ENCODE measurements at places on chromosomes 1 and 21. TPM values are rescaled to one million over a fixed set of nuclear protein-coding genes. Genes with fewer than 3 reads are reported as not detected.

The MR1 gene
- total RNA-seq, result 15.1 TPM

DNA sequence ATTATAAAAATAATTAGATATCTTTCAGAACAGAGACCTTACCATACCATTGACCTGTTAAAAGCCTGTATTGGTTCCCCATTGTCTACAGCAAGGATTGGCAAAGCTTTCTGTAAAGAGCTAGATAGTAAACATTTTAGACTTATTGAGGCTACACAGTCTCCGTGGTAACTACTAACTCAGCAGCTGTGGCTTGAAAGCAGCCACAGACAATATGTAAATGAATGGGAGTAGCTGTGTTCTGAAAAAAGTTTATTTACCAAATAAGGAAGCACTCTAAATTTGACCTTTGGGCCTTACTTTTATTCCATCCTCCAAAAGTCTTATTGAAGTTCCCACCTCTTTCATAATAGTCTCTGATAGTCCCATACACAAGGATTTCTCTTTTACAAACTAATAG is 39.7 kb downstream of the NUP210L start:
- peak; percentile 33 for DNase-seq

DNA sequence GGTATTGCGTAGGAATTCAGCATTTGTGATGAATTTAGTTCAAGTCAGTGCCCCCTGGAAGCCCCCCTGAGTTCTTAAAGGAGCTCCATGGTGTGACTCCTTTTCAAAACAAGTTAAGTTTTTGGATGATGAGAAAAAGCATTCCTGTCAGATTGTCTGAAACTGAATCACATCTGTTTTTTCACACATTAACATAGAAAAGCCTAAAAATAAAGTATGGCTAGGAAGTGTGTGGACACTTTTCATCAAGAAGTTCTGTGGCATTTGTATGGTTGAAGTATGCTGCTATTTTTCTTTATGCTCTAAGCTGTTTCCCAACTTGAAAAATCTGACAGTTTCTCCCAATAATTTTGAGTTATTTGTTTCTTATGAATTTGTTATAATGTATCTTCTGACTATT is 33.7 kb downstream of the PRDM2 start:
- DNase-seq, result no peak

The SHISAL2A gene
- total RNA-seq, result 0.27 TPM

DNA sequence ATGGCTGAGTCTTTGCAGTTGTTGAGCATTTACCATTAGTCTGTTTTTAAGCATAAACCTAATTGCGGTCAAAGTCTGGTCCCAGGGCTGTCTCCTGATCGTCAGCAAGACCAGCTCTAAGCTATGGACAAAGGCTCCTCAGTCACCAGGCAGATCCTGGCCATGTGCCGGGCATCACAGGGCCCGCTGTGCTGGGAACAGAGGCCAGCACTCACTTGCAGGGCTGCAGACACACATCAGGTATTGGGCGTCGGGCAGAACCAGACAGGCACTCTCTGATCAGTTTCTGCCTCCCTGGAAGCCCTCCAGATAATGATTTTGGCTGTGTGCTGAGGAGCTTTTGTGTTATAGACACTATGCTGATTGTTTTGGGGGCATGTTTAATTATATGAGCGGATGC is 26.6 kb downstream of the TMEM51 start:
- DNase-seq, result no peak

The CHD5 gene
- total RNA-seq, result 0.54 TPM

DNA sequence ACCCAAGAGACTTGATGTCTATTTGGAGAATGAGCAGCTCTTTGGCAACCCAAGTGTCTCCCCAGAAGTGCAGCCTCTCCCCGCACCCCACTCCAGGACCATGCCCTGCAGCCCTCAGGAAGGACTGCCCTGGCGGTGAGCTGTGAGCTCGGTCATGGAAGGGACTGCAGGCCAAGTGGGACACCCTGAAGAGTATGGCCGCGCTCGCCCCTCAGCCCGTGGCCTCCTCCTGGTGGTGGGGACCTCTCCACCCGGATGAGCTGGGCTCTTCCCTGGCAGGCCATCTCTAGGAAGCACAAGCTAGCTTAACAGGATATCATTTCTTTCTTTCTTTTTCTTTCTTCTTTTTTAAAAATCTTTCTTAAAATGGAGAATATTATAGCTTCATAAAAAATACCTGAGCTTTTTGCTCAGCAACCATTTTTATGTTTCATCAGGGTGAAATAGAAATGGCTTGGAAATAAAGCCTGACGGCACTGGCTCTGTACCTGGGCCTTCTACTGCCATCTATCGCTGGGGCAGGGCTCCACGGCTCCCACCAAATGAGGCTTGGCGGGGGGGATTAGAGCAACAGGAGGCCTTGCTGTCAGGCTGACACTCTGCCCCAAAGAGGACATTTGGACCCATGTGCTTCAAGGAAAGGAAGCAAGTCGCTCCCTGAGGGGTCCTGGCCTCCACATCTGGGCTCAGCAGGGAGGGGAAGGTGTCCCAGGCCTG is 296.2 kb upstream of the VAMP3 start:
- DNase-seq, result no peak

DNA sequence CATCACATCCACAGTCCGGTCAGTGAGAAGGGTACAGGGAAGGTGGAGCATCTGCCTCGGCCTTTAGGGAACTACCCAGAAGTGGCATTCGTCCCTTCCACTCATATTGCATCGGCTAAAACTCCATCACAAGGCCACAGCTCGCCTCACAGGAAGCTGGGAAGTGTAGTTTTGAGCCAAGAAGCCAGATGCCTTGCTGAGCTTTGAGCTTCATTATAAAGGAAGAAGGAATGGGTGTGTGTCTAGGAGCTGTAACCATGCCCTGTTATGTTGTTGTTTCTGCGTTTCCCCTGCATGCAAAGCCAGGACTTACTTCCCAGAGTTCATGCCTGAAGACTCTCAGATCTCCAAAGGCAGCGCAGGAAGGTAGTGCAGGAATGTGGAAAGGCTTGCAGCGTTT is 61.1 kb downstream of the OPTC start:
- no peak for DNase-seq

The C1orf159 gene
- total RNA-seq, result 14.5 TPM

The MIXL1 gene
- total RNA-seq, result 1.6 TPM

GRCh38 chr21:31335957-31336738 is 7.9 kb downstream of the TIAM1 start:
- no peak for DNase-seq

DNA sequence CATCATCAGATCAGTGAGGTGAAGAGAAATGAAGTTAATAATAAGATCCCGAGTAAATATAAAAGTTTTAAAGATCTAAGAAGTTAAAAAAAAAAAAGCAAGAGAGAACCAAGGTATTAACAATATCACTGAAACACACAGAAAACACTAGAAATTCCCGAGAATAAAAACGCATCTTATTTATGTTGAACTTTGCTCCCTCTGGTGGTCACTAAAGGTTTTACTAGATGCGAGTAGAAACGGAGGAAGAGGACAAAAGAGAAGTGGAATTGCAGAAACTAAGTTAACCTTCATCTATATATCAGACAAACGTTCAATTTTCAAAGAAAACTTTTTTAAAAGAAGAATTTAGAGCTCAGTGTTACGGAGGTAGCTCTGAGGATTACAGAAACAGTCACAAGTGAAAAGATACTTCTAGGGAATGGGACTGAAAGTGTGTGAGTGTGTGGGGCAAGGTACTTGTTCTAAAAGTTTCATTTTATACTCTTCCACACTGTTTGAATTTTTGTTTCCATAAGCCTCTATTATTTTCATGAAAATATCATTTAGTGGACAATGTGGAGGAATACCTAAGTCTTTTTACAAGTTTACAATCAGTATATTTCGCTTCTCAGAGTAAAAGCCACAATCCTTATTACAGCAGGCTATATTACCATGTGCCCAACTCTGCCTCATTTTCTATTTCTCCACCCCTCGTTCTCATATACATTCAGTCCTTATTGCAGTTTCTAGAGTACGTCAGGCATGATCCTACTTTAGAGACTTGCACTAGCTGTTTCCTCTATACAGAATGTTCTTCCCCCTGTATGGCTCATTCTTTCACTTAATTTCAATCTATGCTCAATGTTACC is 19.7 kb downstream of the ACBD6 start:
- peak; percentile 42 for DNase-seq

DNA sequence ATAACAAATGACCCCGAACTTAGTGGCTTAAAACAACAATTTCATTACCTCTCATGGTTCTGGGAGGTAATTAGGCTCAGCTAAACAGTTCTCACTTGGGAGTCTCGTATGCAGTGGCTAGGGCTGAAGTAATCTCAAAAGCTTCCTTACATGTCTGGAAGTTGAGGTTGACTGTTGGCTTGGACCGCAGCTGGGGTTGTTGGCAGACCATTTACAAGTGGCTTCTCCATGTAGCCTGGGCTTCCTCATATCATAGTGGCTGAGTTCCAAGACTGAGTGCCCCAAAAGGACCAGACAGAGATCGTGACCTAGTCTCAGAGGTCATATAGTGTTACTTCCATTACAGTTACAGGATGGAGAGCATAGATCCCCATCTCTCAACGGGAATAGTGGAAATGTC is 2.4 kb upstream of the POGZ start:
- no peak for DNase-seq

GRCh38 chr1:204524986-204525385 is 8.8 kb downstream of the MDM4 start:
- DNase-seq, result no peak

The CHIA gene
- total RNA-seq, result not detected

The CRTC2 gene
- total RNA-seq, result 15.3 TPM

DNA sequence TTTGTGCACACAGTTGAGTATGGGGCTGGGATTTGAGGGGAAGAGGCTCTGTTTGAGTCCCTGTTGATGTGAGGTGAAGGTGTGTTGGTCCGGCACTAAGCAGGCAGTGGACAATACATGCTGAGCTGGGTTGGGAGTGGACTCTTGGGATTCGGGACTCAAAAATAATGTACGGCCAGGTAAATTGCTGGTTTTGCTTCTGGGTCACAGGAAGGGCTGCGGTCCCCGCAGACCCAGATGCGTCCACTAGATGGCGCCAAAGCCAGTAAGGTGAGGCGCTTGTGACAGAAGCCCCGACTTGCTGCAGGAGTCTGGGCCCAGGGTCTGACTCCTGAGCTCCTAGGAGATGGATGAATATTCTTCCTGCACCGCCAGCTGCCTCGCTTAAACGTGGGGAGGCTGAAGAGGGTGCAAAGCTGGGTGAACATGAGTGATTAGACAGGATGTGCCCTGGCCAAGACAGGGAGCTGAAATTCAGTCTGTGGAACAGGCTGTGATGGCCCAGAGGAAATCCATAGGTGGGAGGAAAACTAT is 61.4 kb downstream of the ACBD3 start:
- DNase-seq, result peak; percentile 87

The ARF1 gene
- 272 TPM for total RNA-seq

GRCh38 chr1:53934170-53934765 is 11.2 kb downstream of the IFT25 start:
- peak; percentile 44 for DNase-seq

DNA sequence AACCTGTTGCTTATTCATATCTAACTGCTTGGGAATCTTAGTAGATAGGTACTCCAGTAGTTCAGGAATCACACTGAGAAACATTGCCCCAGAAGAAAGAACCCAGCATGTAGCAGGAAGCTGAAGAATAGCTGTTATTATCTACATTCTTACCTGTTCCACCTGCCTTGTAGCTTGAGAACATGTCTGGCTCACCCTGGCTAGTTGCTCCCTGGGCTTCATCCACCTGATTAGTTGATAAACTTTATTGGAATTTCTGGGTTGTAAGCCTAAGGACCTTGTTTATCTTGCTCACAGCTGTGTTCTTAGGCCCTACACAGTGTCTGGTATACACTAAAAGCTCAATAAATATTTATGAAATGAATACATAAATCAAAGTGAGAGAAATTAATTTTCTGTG is 106.3 kb upstream of the DMRTA2 start:
- no peak for DNase-seq

- no peak for DNase-seq
Measured at GRCh38 chr1:232376632-232377493, 253.1 kb downstream of the SIPA1L2 start.

DNA sequence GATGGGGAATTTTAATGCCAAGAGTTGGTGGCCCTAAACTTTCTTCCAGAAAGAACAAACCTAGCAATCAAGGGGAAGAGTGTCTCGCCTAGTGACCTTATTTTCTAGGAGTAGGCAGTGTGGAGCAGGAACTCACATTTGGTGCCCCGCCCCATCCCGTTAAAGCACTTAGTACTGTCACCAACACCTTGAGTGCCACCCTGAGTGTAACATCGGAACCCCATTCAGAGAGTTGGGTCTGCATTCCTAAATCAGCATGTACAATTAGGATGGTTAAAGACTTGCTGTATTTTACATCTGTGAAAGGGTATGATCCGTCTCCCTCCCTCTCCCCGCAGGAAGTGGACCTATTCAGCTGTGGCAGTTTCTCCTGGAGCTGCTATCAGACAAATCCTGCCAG is 15.5 kb downstream of the ETS2 start:
- DNase-seq, result no peak

DNA sequence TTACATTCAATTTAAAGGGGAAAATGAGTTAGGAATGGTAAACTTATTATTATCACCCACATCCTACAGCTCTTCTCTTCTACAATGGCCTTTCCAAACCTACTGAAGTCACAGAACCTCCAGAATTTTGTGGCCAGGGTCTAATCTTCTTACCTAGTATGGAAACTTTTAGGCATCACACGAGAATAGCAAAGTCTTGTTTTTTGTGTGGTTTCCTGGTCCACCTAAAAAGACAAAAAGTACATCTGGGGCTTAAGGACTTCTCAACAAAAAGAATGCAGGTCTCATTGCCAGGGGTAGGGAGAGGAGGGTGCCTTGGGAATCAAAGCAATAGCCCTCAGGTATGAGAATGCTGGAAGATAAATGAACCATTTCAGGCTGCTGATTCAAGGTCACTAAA is 345.3 kb downstream of the LMX1A start:
- no peak for DNase-seq

DNA sequence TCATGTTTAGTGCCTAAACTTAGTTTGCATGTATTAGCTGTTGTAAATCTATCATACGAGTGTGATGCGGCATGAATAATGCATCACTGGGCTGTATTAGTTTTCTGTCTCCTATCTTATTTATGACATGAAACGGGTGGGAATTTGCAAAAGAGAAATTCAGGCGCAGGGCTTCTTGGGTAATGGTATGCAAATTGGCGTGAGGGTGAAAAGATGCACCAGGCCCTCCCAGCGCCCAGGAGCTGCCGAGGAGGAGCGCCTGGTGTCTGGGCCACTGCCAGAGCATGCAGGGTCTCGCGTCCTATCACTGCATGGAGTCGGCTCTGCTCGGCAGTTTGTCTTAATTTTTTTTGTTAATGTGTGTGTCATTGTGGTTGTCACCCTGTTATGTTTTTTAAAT is 82.9 kb upstream of the ACTL8 start:
- DNase-seq, result no peak

- DNase-seq, result no peak
Measured at GRCh38 chr1:176939993-176940392, 224.5 kb downstream of the ASTN1 start.

- DNase-seq, result no peak
Measured at GRCh38 chr1:179825206-179825605, 52.4 kb downstream of the TOR1AIP2 start.

The HSD3B2 gene
- total RNA-seq, result not detected

Data from hematopoietic multipotent progenitor cell (in vitro differentiated cells).